ENCODE measurements at places on chromosomes 5 and 9.
A peak's percentile ranks its signal among the peaks of the same experiment; 100 is the strongest.

GRCh38 chr5:55438998-55439397 lies 95.8 kb downstream of the PLPP1 start:
- no peak for ATAC-seq

- no peak for ATAC-seq
Observed at GRCh38 chr5:163869581-163869980, 364.2 kb downstream of the MAT2B start.

DNA sequence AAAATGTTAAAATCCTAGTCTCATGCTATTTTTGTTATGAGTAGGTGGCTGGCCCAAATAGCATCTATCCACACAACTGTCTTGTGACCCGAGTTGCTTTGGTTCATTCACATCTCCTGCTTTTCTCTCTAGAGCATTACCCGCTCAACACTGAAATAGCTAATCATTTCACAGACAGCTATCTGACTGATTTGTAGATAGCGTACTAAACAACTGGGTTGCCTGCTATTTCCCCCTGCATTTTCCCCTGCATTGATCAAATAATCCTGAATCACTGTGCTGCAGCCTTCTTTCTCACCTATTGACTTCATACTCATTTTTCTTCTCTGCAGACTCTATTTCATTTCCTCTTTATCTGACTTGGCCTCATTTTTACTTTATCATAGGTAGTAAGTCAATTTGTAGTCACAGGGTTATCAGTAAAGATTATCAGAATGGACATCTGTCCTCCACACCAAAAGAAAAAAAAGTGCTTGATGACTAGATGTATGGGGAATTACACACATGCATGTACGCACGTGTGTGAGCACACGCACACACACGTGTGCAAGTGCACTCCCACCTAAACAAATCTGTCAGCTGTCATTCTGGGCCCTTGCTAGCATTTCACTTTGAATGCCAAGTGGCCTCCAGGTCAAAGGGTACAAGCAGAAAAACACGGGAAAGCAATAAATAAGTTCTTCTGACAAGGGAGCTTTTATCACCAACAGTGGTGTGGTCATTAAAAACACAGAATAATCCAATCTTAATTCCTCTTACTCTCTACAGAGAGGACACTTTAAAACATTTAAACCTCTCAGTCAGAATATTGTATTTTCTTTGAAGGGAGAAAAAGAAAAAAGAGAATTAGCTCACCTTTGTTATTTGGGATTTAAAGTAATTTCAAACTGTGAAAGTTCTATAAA lies 501.6 kb downstream of the EFNA5 start:
- no peak for ATAC-seq

- ATAC-seq = no peak
Observed at GRCh38 chr9:74803376-74804017, 84.2 kb downstream of the TRPM6 start.

DNA sequence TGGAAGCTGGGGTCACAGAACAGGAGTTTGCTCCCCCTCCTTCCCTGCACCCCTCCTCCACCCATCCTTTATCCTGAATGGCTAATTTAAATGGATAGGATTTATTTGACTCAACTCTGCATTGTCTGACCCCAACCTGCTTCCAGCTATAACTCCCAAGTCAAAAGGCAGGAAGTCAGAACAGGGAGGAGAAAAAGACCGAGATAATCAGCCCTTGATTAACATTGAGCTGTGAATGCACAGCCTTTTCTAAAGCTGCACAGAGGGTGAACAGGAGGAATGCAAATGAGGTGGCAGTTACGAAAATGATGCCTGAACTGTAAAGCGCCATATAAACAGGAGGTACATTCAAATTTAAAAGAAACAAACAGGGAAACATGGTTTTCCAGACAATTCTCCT lies 152.8 kb downstream of the SPOCK1 start:
- ATAC-seq = no peak

GRCh38 chr9:73775757-73776156 lies 624.1 kb downstream of the ANXA1 start:
- no peak for ATAC-seq

DNA sequence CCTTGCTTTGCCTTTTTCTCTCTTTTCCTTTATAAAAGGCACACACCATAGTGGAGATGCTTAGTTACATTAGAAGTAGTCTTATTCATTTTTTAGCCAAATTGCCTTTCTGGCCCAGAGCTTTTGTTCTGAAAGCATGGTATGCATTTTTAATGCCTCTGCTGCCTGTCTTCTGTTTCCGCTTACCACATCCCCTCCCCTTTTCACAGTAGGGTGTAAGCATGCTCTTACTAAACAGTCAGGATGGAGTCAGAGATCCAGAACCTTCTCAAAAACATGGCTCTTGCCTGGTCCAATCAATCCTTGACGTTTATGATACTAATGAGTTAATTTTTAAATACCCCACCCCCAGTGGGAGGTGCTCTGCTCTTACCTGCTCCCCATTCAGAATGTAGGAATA lies 22.5 kb downstream of the PPP3R2 start:
- no peak for ATAC-seq

DNA sequence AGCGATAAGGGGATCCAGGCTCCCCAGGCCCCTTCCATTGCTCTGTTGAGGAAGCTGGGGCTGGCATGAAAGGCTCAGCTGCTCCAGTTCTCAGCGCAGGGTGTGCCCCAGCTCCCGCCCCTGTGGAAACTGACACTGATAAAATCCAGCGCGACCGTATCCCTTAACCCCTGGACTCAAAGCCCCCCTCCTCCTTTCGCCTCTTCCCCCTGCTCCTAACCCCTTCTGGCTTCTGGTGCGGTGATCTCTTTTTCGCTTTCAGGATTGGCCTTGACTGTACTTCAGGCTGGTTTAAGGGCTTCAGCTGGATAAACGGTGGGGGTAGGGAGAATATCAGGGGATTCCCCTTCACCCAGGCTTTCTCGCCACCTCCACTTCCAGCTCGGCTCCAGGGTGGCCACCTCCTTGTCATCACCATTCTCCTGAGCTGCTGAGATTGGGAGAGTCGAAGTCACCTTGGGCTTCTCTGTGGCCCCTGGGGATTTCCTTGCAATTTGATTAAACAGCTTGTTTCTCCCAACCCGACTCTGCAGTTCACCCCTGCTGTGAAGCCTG lies 843 bp downstream of the BSPRY start:
- ATAC-seq = peak; percentile 66

DNA sequence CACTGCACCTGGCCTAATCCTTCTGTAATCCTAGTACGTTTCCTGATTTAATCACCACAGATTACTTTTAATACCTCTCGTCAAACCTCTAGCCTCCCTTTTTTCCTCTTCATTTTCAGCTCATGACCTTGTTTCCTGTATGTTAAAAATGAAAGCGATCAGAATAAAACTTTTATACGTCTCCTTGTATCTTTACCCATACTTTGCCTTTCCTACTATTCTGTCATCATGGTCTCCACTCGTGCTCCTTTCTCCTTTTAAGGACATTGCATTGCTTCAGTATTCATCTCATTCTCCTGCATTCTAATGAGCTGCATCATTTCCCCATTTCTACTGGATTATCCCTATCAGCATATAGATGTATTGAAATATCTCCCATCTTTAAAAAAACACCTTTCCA lies 8.5 kb downstream of the CDC42SE2 start:
- peak; percentile 75 for ATAC-seq

DNA sequence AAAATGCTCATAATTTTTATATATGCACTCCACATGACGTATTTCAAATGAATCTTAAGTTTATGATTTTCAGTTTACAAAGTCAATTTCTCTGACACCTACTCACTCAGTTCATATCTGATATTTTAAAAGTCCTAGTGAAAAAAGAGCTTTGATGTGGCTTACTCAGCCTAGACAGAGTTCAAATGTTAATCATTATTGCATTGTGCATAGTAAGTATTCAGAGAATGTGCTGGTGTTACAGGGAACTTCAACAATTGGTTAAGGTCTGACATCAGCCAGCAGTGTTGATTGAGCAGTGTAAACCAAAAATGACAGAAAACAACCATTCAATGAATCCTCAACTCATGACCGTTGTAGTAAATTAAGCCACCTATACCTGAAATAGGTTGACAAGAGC lies 147.2 kb upstream of the LHFPL2 start:
- peak; percentile 75 for ATAC-seq

DNA sequence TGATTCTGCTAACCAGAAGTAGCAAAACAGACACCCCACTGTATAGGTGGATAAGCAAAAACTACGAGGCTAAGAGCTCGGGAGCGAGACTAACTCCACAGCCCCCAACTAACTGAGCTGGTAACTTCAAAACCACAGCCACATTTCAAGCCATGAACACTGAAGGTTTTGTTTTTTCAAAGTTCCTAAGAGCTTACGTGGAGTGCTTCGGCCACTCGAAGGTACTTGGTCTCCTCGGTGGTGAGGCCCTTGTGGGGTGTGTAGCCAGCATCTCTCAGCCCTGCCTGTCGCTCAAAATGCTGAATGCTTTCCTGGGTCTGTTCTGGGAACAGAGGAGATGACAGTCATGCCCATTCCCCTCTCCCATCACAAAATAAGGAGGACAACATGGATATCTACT lies 11.1 kb downstream of the KIAA1191 start:
- ATAC-seq = no peak

GRCh38 chr5:43422143-43422542 lies 10.0 kb upstream of the CCL28 start:
- no peak for ATAC-seq

GRCh38 chr5:168847511-168848073 lies 268.4 kb upstream of the PANK3 start:
- no peak for ATAC-seq

- no peak for ATAC-seq
Observed at GRCh38 chr9:36110434-36110833, 26.1 kb upstream of the GLIPR2 start.

DNA sequence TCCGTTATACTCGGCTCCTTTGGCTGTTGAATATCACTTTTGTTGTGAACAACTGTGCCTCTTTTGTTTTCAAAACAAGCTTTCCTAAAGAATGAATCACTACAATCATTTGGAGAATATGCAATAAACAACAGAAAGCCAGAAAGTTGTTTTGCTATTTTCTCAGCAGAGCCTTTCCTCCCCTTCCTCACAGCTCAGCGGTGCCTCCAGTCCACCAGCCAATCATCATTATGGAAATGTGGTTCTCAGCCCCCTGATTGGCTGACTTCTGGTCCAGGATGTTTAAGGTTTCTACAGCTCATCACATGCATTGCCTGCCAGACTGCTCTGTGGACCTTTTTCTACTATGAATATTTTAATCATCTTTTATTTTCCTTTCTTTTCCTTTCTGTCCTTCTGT lies 9.1 kb upstream of the ZNF608 start:
- no peak for ATAC-seq

- ATAC-seq = no peak
Observed at GRCh38 chr9:100581661-100582060, 3.8 kb downstream of the CAVIN4 start.

DNA sequence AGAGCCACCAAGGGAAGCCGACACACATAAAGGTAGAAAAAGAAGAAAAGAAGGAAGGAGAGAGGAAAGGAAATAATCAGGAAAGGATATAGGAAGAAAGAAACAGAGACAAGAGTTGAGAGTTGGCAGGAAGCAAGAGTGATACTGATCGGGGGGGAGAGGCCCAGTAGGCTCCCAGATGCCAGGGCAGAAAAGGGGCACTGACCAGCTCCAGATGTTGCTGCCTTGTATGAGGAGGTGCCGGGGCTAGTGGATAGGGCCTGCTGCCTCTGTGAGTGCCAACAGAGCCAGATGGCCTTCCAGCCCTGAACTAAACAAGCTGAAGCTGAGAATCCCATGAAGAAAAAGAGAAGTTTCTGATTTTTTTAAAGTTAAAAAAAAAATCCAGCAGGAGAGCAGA lies 82.0 kb upstream of the TRIM32 start:
- no peak for ATAC-seq

DNA sequence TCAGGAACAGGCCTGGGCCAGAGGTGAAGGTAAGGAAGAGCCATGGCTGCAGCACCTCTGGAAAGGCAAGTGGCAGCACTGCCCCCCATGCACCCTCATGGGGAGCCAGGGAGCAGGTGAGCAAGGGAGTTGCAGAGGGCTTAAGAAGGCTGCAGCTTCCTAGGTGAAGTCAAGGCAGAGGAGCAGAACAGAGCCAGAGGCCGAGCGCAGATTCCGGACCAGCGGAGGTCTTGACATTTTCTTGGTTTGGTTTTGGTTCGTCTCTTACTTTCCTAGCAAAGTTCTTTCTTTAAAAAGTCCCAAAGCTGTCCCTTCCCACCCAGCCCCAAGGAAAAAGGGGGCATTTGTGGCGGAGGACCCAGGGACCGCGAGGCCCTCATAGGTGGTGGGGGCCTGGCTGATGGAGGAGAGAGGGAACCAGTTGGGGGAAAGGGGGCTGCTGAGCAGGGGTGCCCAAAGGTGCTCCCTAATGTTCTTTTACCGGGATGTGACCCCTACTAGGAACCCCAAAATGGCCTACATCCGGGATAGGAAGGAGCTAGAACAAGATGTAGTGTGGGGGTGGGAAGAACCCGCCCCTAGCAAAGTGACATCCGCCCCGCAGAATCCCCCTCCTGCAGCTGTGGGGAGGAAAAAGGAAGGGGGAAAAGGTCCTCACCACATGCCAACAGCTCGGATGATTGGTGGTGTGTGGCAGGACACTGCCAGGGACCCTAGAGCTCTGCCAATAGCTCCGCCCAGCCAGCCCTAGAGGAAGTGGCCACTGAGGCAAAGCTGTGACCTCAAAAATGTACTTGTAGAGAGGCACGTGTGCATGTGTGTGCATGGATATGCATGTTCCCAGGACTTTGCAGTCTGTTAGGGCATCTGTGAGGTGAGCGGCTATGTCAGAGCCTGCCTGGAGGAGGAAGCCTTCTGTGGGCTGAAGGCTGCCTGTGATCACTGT lies 914 bp upstream of the CD72 start:
- peak; percentile 77 for ATAC-seq

- no peak for ATAC-seq
Observed at GRCh38 chr9:119793218-119793617, 424.0 kb upstream of the BRINP1 start.

DNA sequence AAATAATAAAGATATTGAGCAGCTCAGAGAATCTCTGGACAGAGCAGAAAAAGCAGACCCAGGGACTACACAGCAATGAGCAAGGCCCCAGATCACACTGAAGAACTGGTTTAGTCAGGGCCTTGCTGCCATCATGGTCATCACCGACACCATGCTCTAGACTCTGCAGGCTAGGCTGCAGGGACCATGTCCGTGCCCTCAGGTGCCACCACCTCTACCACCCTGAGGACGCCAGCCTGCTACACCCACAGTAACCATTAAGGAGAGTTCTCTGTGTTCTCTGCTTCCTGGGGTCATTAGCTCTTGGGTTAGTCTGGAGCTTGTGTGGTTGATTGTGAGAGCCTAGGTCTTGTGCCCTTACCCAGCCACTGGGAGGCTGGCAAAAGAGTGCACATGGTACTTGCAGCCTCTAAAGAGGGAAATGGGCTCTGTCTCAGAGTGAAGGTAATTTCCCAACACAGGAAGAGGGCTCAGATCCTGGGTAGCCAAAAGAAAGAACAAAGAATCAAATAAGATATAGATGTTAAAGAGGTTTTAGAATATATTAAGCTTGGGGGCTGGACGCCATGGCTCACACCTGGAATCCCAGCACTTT lies 31.9 kb upstream of the JADE2 start:
- no peak for ATAC-seq

GRCh38 chr5:119379942-119380547 lies 24.2 kb downstream of the TNFAIP8 start:
- ATAC-seq = no peak

DNA sequence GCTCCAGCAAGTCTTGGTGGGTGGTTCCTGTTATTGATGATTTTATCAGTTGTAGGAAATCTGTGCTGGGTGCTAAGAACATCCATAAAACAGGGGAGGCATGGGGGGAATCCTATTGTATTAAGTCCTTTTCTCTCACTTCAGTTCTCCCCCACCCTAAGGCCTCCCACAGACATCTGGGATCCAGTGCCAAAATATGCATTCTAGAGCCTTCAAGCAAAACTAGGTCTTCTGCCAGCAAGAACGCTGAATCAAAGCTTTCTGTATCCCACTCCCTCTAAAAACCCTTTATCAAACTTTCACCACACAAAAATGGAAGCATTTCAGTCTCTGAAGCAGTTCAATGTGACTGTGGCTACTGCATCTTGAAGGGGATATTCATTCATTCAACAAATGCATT lies 281.9 kb downstream of the GAS1 start:
- no peak for ATAC-seq
